Stimulated activated CD4-positive, alpha-beta T cell treated with anti-CD3 and anti-CD28 coated beads, Interleukin-1b, Interleukin-23, amount 100 ng/mL, for 24 hours (primary cell): ENCODE measurements at places on chromosomes 4 and X.

DNA sequence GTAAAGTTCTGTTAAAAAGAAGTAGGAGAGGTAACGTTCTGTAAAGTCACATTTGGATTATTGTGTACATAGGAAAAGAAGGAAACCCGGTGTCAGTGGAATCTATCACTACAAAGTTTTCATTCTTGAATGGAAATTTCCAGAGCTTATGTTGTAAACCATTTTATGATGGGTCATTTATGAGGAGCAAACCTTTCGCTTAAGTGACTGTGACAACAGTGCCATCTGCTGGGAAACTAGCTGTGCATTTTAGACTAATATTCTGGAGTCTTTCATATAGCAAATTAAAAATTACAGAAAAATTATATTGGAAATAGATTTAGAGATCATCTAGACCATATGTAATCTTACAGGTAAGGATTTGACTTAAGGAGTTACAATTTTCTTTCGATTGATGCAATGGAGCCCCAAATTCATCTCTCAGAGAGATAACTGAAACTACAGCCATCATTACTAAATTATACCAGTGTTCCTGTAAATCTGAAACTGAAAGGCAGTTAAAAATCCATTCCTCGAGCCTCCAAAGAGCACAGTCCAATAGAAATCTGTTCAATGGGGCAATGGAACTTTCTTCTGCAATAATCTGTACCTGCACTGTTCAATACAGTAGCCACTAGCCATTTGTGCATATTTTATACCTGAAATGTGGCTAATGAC lies 26.9 kb downstream of the ASB9 start:
- DNase-seq: no peak

DNA sequence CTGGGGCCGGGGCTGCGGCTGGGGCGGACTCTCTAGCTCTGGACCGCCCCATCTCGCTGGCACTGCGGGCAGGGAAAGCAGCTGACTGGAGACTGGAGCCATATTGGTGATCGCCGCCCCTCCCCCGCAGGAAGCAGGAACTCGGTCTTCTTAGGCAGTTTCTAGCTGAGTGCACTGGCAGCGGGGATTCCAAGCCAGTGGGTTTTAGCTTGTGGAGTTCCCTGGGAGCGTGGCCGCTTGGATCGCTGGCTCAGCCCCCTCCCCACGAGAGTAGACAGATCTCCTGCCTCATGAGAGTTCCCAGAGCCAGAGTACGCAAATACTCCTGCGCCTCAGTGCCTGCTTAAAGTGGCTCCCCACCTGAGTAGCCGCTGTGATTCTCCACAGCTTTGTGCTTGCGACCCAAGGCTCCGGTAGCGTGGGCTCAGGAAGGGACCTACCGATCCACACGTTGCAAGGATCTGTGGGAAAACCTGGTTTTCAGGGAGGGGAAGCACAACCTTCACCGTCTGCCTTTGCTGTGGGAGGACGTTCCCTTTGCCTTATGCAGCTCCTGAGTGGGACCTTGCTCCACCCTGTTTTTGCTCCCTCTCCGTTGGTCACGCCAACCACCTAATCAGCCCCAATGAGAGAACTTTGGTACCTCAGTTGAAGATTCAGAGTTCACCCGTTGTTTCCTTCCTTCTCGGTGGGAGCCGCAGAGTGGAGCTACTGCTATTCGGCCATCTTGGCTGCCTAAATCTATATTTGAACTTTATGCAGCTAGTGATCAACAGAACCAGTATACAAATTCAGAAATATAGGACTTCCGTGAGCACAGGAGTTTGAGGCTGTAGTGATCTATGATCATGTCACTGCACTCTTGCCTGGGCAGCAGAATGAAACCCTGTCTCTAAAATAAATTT lies 803.9 kb upstream of the PCDH10 start:
- DNase-seq: no peak

- no peak for DNase-seq
Measured at GRCh38 chr4:171876636-171877035, 63.4 kb downstream of the GALNTL6 start.

GRCh38 chr4:113869743-113870375 lies 108.3 kb upstream of the CAMK2D start:
- DNase-seq: peak; percentile 20

DNA sequence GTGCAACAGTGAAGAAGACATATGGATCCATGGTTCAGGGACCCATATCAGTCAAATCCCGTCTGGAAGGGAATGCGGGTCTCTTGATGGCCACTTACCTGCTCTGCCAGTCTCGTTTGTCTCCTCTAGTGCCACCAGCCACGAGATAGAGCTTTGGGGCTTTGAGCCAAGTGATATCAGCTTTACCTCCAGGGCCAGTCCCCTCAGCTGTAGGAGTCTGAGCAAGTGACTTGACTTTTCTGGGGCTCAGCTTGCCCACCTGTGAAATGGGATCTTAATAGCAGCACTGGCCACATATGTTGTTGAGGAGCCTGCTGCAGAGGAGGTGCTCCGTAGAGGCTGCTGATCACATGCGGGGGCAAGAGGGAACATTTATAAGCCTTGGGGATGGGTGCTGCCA lies 1.2 kb downstream of the SLC2A9 start:
- DNase-seq: no peak

- DNase-seq: no peak
Measured at GRCh38 chr4:101050088-101050836, 297.1 kb downstream of the PPP3CA start.

- no peak for DNase-seq
Measured at GRCh38 chrX:87160435-87161010, 357.1 kb upstream of the KLHL4 start.

GRCh38 chr4:138949866-138950265 lies 65.7 kb upstream of the NOCT start:
- no peak for DNase-seq

DNA sequence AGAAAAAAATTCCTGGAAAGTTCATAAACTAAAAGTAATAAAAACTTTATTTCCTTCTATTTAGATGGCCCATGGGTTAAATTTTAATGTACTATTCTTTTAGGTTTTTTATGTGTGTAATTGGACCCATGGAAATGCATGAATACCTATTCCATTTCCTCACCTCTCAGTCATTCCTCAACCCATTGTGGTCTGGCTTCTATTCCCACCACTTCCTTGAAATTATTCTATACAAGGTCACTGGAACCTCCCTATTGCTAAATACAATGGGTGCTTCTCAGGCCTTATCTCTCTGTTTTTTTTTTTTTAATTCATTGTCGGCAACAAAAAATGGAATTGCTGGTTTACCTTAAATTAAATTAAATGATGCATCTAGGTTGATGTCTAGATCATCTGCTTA lies 17.2 kb downstream of the SLC39A8 start:
- no peak for DNase-seq

DNA sequence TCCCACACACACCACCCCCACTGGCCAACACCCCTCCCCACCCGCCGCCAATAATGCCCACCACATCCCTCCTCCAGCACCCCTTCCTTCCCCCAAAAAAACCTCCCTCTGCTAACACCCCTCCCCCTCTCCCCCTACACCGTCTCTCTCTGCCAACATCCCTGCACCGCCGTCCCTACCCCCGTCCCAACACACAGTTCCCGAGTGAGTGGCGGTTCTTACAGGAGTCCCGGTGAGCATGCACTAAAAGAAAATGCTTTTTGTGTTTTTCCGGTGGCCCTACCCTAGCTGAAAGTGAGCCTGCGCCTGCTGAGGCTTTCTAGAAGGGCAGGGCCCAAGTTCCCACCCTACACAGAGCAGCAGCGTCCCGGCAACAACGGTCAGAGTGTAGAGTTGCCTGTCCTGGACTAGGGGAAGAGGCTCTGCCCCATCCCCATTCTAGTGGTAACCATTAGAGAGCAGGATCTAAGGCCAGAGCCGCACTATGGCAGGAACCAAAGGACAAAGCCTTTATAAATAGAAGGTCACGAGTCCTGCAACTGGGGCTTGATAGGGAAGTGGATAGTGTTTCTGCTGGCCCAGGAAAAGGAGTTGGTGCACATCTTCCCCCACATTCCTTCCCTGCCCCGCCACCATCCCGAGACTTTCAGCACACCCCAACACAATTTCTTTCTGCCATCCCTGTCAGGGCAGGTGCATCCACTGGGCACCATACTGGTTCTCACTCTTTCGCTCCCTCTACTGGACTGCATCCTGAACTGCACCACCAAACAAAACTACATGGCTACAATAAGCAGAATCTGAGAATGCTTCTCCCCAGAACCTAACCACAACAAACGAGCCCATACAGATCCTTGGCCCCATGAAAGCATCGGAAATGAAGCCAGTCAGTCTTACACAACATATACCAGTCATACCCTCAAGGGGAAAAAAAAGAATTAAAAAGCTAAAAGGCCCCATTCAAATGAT lies 78.1 kb upstream of the PAGE3 start:
- DNase-seq: no peak

DNA sequence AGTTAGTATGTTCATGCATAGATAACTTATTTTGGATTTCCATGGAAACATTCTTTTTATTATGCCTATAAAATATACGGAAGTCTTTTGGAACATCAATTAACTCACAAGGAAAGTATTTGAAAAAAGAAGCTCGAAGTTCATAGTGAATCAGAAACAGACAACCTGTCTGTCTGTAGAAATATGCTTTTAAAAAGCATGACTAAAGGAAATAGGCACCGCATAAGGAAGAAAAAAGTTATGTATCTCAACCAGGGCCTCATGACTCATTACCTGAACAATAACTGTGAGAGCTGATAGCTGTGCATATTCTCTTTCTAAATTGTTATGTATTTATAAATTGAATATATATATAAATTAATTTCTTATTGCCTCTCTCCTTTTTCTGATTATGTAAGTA lies 324.1 kb downstream of the TLL1 start:
- no peak for DNase-seq

DNA sequence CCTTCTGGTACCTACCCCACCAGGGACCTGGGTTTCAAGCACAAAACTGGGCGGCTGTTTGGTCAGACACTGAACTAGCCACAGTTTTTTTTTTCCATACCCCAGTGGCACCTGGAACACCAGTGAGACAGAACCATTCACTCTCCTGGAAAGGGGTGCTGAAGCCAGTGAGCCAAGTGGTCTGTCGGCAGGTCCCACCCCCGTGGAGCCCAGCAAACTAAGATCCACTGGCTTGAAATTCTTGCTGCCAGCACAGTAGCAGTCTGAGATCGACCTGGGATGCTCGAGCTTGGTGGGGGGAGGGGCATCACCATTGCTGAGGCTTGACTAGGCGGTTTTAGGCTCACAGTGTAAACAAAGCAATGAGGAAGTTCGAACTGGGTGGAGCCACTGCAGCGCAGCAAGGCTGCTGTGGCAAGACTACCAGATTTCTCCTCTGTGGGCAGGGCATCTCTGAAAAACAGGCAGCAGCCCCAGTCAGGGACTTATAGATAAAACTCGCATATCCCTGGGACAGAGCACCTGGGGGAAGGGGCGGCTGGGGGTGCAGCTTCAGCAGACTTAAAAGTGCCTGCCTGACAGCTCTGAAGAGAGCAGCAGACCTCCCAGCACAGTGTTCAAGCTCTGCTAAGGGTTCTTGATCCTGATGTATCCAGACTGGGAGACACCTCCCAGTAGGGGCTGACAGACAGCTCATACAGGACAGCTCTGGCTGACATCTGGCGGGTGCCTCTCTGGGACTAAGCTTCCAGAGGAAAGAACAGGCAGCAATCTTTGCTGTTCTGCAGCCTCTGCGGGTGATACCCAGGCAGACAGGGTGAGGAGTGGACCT lies 223.0 kb downstream of the COX18 start:
- no peak for DNase-seq

DNA sequence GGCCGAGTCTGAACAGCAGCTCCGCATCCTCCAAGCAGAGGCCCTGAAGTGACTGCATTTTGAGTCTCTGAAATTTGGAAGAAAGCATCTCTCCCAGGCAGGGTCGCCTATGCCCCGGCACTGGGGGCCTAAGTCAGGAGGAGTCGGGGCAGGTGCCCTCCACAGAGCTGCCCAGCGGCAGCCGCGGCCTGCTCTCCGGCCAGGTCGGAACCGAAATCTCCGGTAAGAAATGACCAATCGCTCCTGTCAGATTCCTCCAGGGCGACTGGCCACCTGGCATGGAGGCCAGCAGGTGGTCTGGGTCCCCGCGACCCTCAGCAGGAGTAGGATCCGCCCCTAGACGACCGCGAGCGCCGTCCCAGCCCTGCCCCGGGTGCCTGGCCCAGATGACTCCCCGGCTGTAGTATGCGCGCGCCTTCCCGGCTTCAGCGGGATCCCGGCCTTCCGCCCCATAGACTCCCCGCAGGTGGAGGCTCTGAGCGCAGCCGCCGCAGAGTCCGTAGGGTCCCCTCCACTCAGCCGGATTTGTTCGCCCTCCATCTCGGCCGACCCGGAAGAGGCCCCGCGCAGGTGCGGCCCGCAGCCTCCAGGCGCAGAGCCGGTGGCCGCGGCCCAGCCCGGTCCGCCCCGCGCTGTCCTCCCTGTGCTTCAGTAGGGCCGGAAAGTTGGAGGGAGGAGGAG lies 1.5 kb downstream of the NKX1-1 start:
- no peak for DNase-seq

DNA sequence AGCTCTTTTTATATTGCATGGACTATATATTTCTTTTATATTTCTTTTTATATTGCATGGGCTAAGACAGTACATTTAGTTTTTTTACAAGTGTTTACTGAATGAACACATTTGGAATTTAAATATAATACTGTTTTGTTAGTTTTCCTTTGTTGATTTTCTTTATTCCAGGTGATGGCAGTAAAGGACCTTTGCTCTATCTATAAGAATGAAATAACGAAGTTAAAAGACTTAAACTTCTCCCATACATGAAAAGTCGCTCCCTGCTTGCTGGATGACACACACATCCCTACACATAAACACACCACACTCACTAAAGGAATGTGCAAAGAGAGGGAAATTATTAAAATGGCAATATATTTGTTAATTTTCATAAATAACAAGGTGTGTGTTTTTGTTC lies 102.5 kb upstream of the ANXA10 start:
- no peak for DNase-seq

DNA sequence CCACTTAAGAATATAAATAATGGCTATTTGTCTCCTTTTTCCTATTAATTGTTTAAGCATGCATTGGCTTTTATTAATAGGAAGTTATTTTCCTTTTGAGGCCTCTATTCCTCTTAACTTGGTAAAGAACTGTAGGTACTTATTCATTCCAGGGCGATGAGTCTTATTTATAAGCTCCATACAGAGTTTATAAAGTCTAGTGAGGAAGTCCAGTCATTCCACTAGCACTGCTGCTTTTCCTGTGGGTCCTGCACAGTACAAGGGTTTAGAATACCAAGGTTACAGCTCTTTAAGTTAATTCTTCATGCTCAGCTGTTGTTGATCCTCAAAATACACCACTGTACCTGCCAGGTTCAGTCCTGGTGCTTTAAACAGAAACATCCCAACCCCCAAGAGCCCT lies 28.5 kb upstream of the WNK3 start:
- DNase-seq: no peak

DNA sequence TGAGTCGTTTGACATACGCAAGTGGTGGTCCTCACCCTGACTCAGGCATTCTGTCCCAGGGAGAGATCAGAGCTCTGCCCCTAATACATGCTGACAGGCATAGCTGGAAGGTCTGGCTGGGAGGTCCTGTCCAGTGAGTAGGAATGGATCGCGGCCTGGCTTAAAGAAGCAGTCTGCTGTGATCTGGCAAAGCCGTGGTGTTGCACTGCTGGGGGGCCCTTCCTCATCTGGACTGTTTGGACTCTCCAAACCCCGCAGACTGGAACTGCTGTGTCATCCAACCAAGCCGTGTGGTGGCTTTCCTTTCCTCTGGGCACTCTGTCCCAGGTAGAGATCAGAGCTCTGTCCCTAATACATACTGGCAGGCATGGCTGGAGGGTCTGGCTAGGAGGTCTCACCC lies 64.3 kb upstream of the MAGEB16 start:
- no peak for DNase-seq
